ENCODE measurements at places on chromosomes 6 and 20.

DNA sequence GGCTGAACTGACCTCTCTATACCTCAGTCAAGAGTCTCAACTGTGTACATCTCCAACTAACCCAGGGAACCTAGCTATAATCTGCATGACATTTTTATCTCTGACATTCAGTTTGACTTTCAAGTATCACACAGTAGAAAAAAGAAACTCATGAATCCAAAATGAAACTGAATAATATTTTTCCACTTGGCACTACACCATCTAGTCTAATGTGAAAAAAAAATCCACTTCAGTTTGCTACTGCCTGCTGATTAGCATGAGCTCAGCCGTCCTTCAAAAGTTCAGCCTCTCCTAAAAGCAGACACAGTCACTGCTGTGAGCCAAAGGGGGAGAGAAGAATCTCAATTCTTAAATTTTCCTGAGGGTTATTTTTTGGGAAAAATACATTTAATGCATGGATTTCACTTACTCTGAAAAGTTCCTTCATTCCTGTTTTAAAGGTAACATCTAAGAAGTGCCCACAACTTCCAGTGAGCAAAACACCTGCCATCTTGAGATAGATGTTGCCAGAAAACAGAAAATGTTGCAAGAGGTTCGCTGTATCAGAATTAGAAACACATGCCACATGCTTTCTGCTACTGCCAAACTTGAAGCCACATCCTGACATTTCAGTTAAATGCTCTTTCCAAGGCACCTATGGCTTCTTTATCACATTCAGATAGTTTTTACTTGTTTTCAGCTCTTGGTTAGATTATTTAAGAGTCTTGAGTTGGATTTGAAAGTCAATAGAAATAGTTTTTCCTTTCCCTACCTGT lies 95.4 kb downstream of the MKKS start:
- no peak for DNase-seq

- DNase-seq = no peak
Measured at GRCh38 chr6:31946370-31946885, 533 bp downstream of the CFB start.

GRCh38 chr20:57795977-57796560 lies 86.3 kb upstream of the PMEPA1 start:
- DNase-seq = no peak

DNA sequence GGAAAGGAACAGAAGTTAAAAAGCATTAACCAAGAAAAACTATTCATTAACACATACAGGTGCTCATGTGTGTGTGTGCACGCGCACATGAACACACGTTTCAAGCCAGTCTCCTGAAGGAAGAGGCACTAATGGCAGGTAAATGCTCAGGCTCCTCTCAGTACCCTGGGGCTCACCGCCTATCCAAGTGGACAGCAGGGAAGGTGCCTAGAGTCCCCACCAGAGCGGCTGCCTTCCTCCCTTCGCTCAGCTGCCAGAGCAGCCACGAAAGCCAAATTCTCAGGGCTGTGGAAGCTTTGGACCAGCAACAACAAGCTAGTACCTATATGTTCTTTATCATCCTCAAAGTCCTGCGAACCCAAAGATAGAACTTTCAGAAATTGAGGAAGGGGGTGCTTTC lies 42.6 kb downstream of the PLCG1 start:
- DNase-seq = no peak

- no peak for DNase-seq
Measured at GRCh38 chr6:99521633-99522151, 6.5 kb upstream of the USP45 start.

DNA sequence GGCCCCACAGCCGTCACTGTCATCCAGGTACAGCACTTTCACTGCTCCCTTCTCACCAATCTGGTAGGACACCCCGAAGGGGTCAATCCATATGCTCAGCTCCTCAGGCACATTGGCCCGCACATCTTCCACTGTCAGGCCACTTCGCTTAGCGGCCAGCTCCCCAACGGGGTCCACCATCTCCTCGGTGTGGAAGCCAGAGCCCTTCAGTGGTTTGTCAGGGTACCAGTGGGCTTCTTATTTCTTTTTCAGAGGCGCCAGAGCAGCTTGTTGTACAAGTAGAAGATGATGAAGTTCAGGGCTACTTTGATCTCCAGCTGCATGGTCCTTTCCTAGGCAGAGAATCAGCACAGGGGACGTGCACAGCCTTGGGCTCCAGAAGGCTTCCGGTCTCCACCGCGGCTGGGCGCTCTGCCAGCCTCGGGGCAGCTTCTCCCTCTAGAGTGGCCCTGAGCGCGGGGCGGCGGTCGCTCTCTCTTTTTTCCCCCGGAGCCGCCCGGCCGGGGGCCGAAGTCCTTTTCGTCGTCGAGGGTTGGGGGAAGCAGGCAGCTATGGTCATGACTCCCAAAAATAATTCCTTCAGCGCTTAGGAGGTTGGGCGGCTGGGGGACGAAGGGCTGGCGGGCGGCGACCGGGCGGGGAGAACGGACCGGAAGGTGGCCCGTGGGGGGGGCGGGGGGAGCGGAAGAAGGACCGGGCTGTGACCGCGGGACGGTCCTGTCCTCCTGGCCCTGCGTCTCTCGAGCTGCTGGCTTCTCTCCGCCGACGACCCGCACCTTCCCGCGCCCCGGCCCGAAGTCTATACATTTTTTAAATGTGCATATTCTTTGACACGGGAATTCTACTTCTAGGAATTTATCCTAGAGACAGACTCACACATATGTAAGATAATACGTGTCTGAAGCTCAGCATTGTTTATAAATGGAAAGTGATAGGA lies 6.5 kb upstream of the ZSCAN9 start:
- no peak for DNase-seq

- no peak for DNase-seq
Measured at GRCh38 chr20:44089987-44090674, 96.9 kb downstream of the JPH2 start.

- peak; percentile 62 for DNase-seq
Measured at GRCh38 chr20:62900052-62900691, 26.1 kb downstream of the DIDO1 start.

- DNase-seq = no peak
Measured at GRCh38 chr6:33815854-33816253, 12.1 kb upstream of the MLN start.

DNA sequence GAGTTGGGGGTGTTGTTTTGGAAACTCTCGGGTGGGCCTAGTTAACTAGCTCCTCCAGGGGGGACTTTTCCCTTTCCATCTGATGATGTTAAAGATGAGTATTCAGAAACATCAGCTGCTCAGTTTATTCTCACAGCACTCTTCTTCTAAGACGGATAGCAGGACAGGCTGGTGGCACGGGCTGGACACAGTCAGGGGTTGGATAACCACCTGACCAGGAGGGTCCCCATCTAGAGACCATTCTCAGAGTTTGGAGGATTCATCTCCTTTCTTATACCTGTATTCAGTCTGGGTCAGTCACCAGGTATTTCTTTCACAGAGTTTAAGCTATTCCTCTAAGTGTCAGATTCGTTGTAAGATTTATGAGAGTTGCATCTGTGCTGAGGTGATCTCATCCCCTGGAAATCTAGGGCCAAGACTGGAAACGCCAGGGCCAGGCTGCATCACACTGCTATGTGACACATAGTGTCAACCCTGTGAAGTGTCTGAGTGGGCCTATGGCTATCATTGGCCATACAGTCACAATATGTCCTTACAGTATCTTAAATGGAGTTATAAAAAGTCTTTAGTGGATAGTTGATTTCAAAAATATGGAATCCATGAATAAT lies 111.7 kb downstream of the FAM50B start:
- DNase-seq = no peak
